ENCODE measurements at places on chromosomes 1 and 21. TPM values are rescaled to one million over a fixed set of nuclear protein-coding genes. Genes with fewer than 3 reads are reported as not detected.

- no peak for DNase-seq
Measured at GRCh38 chr1:62725255-62725654, 37.1 kb upstream of the DOCK7 start.

- DNase-seq, result peak; percentile 9
Measured at GRCh38 chr1:26887125-26887524, 3.0 kb downstream of the GPN2 start.

- no peak for DNase-seq
Measured at GRCh38 chr1:63621075-63621474, 27.9 kb downstream of the PGM1 start.

DNA sequence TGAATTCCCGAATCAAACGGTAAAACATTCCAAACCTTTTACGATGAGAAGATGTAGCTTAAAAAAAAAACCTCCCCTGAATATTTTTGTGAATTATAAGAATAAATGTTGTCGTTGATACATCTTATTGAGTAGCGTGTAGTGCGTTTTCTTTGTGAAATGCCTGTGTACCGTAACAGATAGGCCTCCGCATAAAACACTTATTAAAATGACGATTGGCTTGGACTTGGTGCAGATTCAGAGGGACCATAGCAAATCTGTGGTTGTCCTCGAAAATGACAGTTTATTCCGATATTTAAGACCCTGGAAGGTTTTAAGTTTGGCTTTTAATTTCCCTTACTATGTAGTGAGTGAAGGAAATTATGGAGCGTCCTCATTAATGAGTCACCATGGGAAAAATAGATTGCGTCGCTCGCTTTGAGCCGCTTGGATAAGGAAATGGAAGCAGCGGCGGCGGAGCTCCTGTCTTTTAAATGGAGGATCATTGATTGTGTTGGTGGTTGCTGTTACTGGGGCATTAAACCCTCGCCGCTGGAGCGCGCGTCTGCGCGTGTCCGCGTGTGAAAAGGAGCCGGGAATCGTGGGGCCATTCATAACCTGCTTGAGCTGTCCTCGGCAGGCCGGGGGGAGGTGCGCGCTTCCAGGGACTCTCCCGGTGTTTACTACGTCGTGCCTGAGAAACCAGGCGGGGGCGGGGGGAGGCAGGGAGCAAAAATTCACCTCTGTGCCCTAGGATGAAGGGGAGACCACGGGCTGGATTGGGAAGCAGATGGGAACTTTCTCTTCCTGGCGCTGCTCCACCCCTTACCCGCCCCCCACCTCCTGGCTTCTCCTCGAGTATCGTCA lies 1.6 kb downstream of the SPEN start:
- peak; percentile 46 for DNase-seq

GRCh38 chr1:205484985-205485967 lies 19.2 kb upstream of the CDK18 start:
- DNase-seq, result peak; percentile 75

DNA sequence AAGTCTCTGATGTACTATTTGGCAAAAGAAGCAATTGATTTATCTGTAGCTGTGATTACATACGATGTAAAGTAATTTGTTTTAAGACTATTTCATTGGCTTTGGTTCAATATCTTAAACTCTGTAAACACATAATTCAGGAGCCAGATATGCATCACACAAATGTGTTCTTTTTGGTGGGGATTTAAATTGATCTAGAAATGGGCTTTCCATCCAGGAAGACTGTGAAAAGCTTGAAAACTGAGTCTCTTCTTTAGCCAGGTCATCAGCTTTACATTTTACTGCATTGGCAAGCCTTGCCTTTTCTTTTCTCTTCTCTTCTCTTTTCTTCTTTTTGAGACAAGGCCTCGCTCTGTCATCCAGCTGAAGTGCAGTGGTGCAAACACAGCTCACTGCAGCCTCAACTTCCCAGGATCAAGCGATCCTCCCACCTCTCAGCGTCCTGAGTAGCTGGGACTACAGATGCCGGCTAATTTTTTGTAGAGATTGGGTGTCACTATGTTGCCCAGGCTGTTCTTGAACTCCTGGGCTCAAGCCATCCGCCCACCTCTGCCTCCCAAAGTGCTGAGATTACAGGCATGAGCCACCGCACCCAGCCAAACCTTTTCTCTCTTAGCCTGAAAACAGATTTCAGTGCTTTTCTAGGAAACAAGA lies 1.4 kb downstream of the RCAN3 start:
- no peak for DNase-seq

CRP gene
- polyA plus RNA-seq, result not detected

TIAM1 gene
- polyA plus RNA-seq, result 32.1 TPM

PLD5 gene
- not detected for polyA plus RNA-seq

CYYR1 gene
- polyA plus RNA-seq, result not detected

PRCC gene
- 40.9 TPM for polyA plus RNA-seq

All from naive thymus-derived CD4-positive, alpha-beta T cell (primary cell).